ENCODE measurements at places on chromosomes 5 and 9. TPM values are rescaled to one million over a fixed set of nuclear protein-coding genes. Genes with fewer than 3 reads are reported as not detected.

- peaks cover 39% of the 10 kb centered on the region for H3K36me3 ChIP-seq
- peak; percentile 53 for DNase-seq
- no peaks in the 10 kb centered on the region for H3K27me3 ChIP-seq
- H3K4me1 ChIP-seq, result no peaks in the 10 kb centered on the region
- peak overlapping the region; percentile 91 for H3K27ac ChIP-seq
- H3K4me3 ChIP-seq, result peak overlapping the region; percentile 98
Measured at GRCh38 chr5:138179277-138179857, 455 bp downstream of the KIF20A start.

GRCh38 chr5:93092349-93093105 is 488.5 kb downstream of the NR2F1-AS1 start:
- no peaks in the 10 kb centered on the region for H3K4me1 ChIP-seq
- no peaks in the 10 kb centered on the region for H3K36me3 ChIP-seq
- no peak overlapping the region for H3K27ac ChIP-seq
- no peak for DNase-seq
- H3K4me3 ChIP-seq, result no peak overlapping the region

Gene NME5
- 0.89 TPM for total RNA-seq

- H3K4me3 ChIP-seq, result no peak overlapping the region
- H3K27me3 ChIP-seq, result no peaks in the 10 kb centered on the region
- no peak for DNase-seq
- H3K27ac ChIP-seq, result no peak overlapping the region
- no peaks in the 10 kb centered on the region for H3K36me3 ChIP-seq
Measured at GRCh38 chr5:176754376-176754973, 55.9 kb upstream of the UNC5A start.

GRCh38 chr9:109498195-109499092 is at the start of gene PTPN3:
Gene PTPN3, minus strand, starts transcription at chr9:109498307. Its CDS starts 34,873 bp downstream, at chr9:109463434.
- DNase-seq, result no peak
- H3K36me3 ChIP-seq, result no peaks in the 10 kb centered on the region
- no peak within 1 kb of the TSS for H3K27ac ChIP-seq
- H3K4me1 ChIP-seq, result peaks cover 3% of the 10 kb centered on the region

GRCh38 chr5:26482076-26482809 is 556.1 kb downstream of the CDH9 start:
- no peaks in the 10 kb centered on the region for H3K27me3 ChIP-seq
- no peak overlapping the region for H3K4me3 ChIP-seq
- H3K36me3 ChIP-seq, result no peaks in the 10 kb centered on the region
- H3K4me1 ChIP-seq, result no peaks in the 10 kb centered on the region
- DNase-seq, result no peak
- H3K27ac ChIP-seq, result no peak overlapping the region

- H3K27me3 ChIP-seq, result no peaks in the 10 kb centered on the region
- H3K27ac ChIP-seq, result no peak overlapping the region
- no peak for DNase-seq
- H3K4me3 ChIP-seq, result no peak overlapping the region
Measured at GRCh38 chr9:36328798-36329411, 70.7 kb upstream of the GNE start.

Gene DBH
- 0.29 TPM for total RNA-seq

DNA sequence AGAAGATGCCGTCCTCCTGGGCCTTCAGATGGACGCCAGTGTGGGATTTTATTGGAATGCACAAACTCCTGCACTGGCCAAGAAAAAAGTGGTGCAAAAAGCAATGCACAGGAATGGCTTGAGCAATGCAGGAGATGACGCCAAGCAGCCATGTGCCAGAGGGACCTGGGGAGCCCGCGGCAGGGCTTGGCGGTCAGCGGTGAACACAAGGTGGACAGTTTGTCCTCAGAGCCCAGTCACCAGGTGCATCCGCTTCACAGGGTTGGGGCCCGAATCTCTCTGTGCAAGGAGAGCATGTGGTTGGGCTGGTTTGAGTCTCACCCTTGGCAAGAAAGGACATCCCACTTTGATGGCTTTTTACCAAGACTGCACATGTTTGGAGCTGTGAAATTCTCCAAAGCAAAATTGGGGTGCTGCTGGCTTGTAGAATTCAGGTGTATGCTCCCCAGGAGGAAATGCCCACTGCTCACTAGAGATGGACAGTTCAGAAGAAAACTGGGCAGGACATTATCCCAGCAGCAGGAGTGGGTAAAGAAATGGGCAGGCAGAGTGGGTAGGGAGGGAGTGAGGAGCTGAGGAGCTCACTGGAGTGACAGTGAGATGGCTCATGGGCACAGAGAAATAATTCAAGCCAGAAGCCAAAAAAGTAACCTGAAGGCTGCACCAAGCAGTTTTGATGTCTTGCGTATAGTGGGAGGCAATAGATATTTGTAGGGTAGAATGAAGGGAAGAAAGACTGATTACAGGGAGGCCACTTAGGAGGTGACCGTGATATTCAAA is 463.9 kb downstream of the MTRR start:
- H3K4me1 ChIP-seq, result no peaks in the 10 kb centered on the region
- no peak overlapping the region for H3K4me3 ChIP-seq
- no peak for DNase-seq
- H3K36me3 ChIP-seq, result no peaks in the 10 kb centered on the region
- no peaks in the 10 kb centered on the region for H3K27me3 ChIP-seq

GRCh38 chr9:34985311-34985899 is 4.1 kb upstream of the DNAJB5 start:
- H3K4me3 ChIP-seq, result no peak overlapping the region
- H3K4me1 ChIP-seq, result peaks cover 4% of the 10 kb centered on the region
- peak; percentile 89 for DNase-seq
- H3K27ac ChIP-seq, result no peak overlapping the region
- no peaks in the 10 kb centered on the region for H3K36me3 ChIP-seq

GRCh38 chr5:59177644-59178043 is 594.8 kb downstream of the RAB3C start:
- no peaks in the 10 kb centered on the region for H3K4me1 ChIP-seq
- H3K27ac ChIP-seq, result no peak overlapping the region
- H3K36me3 ChIP-seq, result no peaks in the 10 kb centered on the region
- no peak for DNase-seq

- no peak overlapping the region for H3K27ac ChIP-seq
- no peaks in the 10 kb centered on the region for H3K4me1 ChIP-seq
- no peak for DNase-seq
- no peaks in the 10 kb centered on the region for H3K36me3 ChIP-seq
Measured at GRCh38 chr9:110476251-110476650, 103.3 kb downstream of the SVEP1 start.

DNA sequence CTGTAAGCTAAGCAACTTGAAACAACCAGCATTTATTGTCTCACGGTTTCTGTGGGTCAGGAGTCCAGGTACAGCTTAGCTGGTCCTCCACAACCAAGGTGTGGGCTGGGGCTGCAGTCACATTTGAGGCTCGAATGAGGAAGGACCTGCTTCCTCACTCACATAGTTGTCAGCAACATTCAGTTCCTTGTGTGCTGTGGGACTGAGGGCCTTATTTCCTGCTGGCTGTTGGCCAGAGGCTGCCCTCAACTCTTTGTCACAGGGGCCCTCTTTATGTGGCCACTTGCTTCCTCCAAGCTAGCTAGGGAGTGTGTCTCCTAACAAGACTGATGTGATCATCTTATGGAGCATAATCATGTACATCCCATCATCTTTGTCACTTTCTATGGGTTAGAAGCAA is 29.2 kb upstream of the SEMA4D start:
- H3K4me3 ChIP-seq, result no peak overlapping the region
- DNase-seq, result no peak
- no peak overlapping the region for H3K27ac ChIP-seq
- no peaks in the 10 kb centered on the region for H3K36me3 ChIP-seq

Gene HMGCS1
- total RNA-seq, result 230 TPM

Gene PTGES
- 3.2 TPM for total RNA-seq

GRCh38 chr5:139664086-139664693 is 16.0 kb downstream of the CXXC5 start:
- H3K27me3 ChIP-seq, result no peaks in the 10 kb centered on the region
- no peak for DNase-seq
- peaks cover 46% of the 10 kb centered on the region for H3K4me1 ChIP-seq
- H3K36me3 ChIP-seq, result no peaks in the 10 kb centered on the region
- H3K4me3 ChIP-seq, result no peak overlapping the region

- H3K27me3 ChIP-seq, result no peaks in the 10 kb centered on the region
- H3K36me3 ChIP-seq, result no peaks in the 10 kb centered on the region
- no peak overlapping the region for H3K4me3 ChIP-seq
- DNase-seq, result no peak
- H3K27ac ChIP-seq, result no peak overlapping the region
- H3K4me1 ChIP-seq, result no peaks in the 10 kb centered on the region
Measured at GRCh38 chr9:6096821-6097220, 81.4 kb upstream of the RANBP6 start.

- no peaks in the 10 kb centered on the region for H3K27me3 ChIP-seq
- H3K27ac ChIP-seq, result no peak overlapping the region
- no peaks in the 10 kb centered on the region for H3K36me3 ChIP-seq
- H3K4me3 ChIP-seq, result no peak overlapping the region
- H3K4me1 ChIP-seq, result no peaks in the 10 kb centered on the region
Measured at GRCh38 chr9:37449862-37450632, 15.2 kb downstream of the ZBTB5 start.

Gene TTF1
- total RNA-seq, result 22.6 TPM

Gene TMC1
- 0.95 TPM for total RNA-seq

Gene CCL28
- not detected for total RNA-seq

DNA sequence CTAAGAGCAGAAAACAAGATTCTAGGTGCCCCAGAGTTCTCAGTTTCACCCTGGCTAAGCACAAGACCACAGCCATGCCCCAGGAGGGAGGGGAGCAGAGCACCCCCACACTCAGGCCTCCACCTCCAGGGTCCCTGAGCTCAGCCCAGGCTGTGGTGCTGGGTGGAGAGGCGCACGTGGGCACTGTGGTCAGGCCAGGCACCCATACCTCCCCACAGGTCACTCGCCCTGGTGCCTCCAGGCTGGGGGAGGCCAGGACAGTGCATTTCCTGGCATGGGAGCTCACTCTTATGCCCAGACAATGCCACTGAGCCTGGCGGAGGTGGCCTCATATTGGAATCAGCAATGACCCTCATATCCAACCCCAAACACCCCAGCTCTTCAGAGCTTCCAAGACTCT is 78.8 kb downstream of the HRH2 start:
- no peak for DNase-seq
- no peaks in the 10 kb centered on the region for H3K36me3 ChIP-seq
- H3K27ac ChIP-seq, result no peak overlapping the region
- H3K4me3 ChIP-seq, result no peak overlapping the region

Gene INSL4
- not detected for total RNA-seq

DNA sequence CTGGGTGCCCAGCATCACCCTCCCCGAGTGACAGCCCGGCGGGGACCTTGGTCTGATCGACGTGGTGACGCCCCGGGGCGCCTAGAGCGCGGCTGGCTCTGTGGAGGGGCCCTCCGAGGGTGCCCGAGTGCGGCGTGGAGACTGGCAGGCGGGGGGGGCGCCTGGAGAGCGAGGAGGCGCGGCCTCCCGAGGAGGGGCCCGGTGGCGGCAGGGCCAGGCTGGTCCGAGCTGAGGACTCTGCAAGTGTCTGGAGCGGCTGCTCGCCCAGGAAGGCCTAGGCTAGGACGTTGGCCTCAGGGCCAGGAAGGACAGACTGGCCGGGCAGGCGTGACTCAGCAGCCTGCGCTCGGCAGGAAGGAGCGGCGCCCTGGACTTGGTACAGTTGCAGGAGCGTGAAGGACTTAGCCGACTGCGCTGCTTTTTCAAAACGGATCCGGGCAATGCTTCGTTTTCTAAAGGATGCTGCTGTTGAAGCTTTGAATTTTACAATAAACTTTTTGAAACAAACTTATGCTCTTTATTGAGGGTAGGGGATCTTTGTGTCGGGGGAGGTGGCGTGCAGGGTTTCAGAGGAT is 1.3 kb downstream of the GADD45G start:
- peaks cover 12% of the 10 kb centered on the region for H3K4me1 ChIP-seq
- peak overlapping the region; percentile 88 for H3K4me3 ChIP-seq
- H3K27me3 ChIP-seq, result no peaks in the 10 kb centered on the region
- no peak overlapping the region for H3K27ac ChIP-seq

Gene GLRA1
- total RNA-seq, result not detected

DNA sequence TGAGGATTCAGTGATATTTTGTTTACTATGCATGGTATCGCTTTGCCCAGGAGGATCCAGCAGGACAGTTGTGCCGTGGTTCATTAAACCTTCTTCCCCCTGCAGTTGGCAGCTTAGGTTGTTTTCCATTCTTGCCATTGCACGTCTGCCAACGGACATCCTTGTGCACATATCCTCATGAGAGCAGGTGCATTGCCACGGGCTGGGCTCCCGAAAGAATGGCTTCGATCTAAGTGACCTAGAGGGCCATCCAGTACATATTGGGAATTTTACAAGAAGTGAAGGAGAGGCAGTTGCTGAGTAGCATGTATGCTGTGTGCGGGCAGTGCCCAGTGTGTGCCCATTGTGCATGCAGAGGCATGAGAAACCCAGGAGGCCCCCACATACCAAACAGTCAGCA is 22.1 kb downstream of the HRH2 start:
- H3K36me3 ChIP-seq, result peaks cover 8% of the 10 kb centered on the region
- H3K4me3 ChIP-seq, result no peak overlapping the region
- H3K27me3 ChIP-seq, result no peaks in the 10 kb centered on the region
- H3K27ac ChIP-seq, result no peak overlapping the region

DNA sequence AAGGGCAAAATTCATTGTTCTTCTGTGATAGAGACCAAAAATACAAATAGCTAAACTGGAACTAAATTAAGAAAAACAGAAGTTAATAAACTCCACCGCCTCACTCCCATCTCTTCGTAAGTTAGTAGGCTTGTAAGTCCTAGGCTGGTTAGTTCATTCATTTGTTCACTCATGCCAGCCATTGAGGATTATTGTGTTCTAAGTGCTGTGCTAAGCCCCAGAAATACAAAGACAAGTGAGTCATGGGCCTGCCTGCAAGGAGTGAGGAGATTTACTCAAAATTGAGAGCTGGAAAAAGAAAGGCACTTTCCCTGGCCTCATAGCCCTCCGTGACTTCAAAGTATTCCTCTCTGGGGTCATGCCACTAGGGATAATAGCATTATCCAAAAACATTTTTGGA is 8.5 kb downstream of the DOCK8 start:
- H3K27ac ChIP-seq, result no peak overlapping the region
- H3K4me3 ChIP-seq, result no peak overlapping the region
- no peaks in the 10 kb centered on the region for H3K36me3 ChIP-seq
- no peaks in the 10 kb centered on the region for H3K4me1 ChIP-seq
- H3K27me3 ChIP-seq, result no peaks in the 10 kb centered on the region

GRCh38 chr9:6076851-6077250 is 61.4 kb upstream of the RANBP6 start:
- H3K36me3 ChIP-seq, result no peaks in the 10 kb centered on the region
- DNase-seq, result no peak
- H3K27me3 ChIP-seq, result no peaks in the 10 kb centered on the region
- no peak overlapping the region for H3K27ac ChIP-seq
- no peak overlapping the region for H3K4me3 ChIP-seq

- no peaks in the 10 kb centered on the region for H3K27me3 ChIP-seq
- no peak overlapping the region for H3K4me3 ChIP-seq
- no peaks in the 10 kb centered on the region for H3K36me3 ChIP-seq
- no peak overlapping the region for H3K27ac ChIP-seq
- no peak for DNase-seq
Measured at GRCh38 chr9:90774071-90774470, 27.5 kb upstream of the SYK start.

Gene GARIN3
- total RNA-seq, result not detected

DNA sequence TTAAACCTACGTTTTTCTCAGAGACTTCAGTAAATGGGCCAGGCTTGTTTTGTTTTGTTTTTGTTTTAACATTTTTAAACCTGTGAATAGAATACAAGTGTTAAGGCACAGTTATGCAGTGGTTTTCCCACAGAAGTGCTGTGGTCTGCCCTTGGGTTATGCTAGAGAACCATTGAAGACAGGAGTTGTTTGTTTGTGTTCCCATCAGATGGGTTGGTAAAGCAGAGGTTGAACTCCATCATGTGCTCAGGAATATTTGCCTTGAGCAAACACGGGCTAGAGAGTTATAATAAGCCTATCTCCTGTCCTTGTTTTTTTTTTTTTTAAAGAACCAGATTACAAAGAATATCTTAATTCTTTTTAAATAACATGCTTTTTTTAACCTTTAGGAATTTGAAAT is 28.5 kb downstream of the RHOBTB3 start:
- DNase-seq, result no peak
- no peaks in the 10 kb centered on the region for H3K4me1 ChIP-seq
- H3K4me3 ChIP-seq, result no peak overlapping the region

Gene NEUROG1
- total RNA-seq, result not detected

Data from H1 (cell line).